ENCODE measurements at places on chromosomes 7 and 10. TPM values are rescaled to one million over a fixed set of nuclear protein-coding genes. Genes with fewer than 3 reads are reported as not detected.

The SPDYE2 gene
- 0.47 TPM for total RNA-seq

DNA sequence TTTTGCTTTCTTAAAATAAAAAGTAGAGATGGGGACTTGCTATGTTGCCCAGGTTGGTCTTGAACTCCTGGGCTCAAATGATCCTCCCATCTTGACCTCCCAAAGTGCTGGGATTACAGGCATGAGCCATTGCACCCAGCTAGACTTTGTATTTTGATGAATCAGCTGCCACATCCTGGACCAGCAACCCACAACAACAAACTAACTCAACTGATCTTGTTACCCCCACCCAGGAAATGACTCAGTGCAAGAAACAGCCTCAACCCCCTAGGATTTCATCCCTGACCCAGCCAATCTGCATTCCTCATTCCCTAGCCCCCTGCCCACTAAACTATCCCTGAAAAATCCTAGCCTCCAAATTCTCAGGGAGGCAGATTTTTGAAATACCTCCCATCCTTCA is 123.8 kb downstream of the IPMK start:
- H3K27me3 ChIP-seq, result no peaks in the 10 kb centered on the region
- DNase-seq, result no peak
- H3K36me3 ChIP-seq, result no peaks in the 10 kb centered on the region

DNA sequence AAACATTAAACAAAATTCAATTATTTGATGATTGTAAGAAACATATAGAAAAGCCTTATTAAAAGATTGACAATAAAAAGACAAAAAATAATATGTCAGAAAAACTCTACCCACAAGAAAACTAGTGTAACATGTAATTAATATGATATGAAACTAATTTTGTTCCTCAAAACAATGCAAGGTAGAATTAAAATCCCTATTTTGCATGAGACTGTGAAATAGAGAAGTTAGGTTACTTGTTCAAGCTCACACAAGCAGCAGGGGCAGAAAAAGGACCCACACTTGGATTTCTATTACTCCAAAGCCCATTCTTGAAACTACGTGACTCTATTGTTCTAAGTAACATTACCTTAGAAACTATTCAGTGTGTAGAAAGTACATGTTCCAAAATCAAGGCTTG is 96.4 kb downstream of the KCNMA1 start:
- no peak overlapping the region for H3K27ac ChIP-seq
- H3K4me3 ChIP-seq, result no peak overlapping the region
- H3K4me1 ChIP-seq, result peaks cover 19% of the 10 kb centered on the region
- peak; percentile 48 for DNase-seq

- no peak for DNase-seq
- H3K27ac ChIP-seq, result no peak overlapping the region
- H3K27me3 ChIP-seq, result peaks cover 21% of the 10 kb centered on the region
- H3K36me3 ChIP-seq, result no peaks in the 10 kb centered on the region
These were observed 4.0 kb upstream of the PPP1R3C start for GRCh38 chr10:91636892-91637291.

DNA sequence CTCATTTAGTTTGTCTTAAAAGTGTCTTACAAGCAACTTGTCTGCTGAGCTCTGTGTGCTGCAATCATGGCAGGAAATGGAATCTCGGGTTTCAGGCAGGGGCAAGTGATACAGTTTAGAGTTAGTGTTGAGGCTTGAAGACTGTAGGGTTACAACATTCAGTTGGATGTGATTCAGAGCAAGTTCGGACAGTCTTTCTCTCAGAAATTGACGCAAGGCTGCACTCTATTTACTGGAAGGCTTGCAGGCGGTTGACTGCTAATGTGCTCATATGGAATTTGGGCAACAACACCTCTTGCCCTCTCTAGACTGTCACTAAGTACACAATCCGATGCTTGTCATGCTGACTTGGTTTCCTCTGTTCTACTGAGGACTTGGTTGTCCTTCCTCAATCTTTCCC is 161.7 kb upstream of the BMPER start:
- no peaks in the 10 kb centered on the region for H3K4me1 ChIP-seq
- no peaks in the 10 kb centered on the region for H3K27me3 ChIP-seq
- no peaks in the 10 kb centered on the region for H3K36me3 ChIP-seq
- DNase-seq, result no peak

The SLC26A4 gene
- 0.05 TPM for total RNA-seq

DNA sequence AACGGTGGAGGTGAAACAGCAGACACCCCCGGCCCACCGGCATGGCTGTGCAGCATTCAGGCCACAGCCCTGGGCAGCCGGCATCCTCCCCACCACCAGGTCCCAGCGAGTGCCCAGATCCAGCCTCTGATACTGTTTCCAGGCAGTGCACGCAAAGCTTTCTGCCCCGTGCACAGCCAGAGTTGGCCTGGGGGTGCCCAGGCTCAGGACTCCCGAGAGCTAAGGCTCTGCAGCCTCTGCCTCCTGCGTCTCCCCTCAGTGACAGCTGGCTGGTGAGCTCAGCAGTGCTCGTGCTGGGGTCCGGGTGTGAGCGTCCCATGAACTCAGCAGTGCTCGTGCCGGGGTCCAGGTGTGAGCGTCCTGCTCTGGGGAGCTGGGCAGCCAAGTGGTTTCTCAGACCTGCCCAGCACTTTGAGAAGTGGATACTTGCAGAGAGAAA is 65.4 kb downstream of the CFAP46 start:
- no peaks in the 10 kb centered on the region for H3K4me1 ChIP-seq
- H3K36me3 ChIP-seq, result no peaks in the 10 kb centered on the region
- no peak overlapping the region for H3K27ac ChIP-seq
- no peak overlapping the region for H3K4me3 ChIP-seq
- DNase-seq, result no peak
